ENCODE measurements at places on chromosomes 2 and 18.
A peak's percentile ranks its signal among the peaks of the same experiment; 100 is the strongest.

DNA sequence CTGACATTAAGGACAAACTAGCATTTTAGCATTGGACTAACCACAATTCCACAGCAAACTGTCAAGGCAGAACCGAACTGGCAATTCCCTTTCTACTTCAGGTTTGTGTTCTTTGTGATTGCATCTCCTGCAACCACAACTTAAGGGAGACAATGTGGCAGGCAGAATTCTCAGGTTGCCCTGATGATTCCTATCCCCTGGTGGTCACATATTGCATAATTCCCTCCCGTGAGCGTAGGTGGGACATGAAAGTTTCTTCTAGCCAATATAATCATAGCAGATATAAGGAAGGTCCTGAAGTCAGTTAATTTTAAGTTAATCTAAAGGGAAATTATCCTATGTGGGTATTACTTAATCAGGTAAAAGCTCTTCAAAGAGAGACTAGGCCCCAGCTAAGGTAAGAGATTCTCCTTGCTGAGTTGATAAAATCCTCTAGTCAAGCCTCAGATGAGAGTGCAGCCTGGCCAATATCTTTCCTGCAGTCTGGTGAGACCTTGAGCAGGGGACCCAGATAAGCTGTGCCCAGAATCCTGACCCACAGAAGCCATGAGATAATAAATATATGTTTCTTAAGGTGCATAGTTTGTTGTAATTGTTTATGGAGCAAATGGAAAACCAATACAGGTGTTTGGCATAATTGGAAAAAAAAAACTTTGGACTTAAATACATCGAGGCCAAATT, 45.9 kb upstream of the TNP1 start:
- DNase-seq = no peak

- no peak for DNase-seq
Measured at GRCh38 chr2:107305966-107306365, 420.0 kb upstream of the ST6GAL2 start.

DNA sequence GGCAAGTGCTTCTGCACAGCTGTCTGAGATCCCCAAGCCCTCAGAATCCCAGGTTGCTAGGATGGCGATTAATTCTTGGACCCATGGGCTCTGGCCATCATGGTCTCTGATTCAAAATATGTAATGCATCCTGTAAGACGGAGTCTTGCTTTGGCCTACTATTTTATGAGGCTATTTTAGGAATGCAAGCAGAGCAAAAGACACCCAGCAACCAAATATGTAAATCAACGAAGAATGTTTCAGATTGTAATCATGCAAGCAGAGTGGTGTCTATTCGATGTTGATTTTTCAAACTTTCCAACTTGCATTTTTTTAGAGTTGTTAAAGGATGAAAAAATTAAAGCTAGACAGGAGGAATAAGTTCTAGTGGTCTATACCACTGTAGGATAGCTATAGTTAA, 154.8 kb downstream of the COL6A3 start:
- DNase-seq = no peak

DNA sequence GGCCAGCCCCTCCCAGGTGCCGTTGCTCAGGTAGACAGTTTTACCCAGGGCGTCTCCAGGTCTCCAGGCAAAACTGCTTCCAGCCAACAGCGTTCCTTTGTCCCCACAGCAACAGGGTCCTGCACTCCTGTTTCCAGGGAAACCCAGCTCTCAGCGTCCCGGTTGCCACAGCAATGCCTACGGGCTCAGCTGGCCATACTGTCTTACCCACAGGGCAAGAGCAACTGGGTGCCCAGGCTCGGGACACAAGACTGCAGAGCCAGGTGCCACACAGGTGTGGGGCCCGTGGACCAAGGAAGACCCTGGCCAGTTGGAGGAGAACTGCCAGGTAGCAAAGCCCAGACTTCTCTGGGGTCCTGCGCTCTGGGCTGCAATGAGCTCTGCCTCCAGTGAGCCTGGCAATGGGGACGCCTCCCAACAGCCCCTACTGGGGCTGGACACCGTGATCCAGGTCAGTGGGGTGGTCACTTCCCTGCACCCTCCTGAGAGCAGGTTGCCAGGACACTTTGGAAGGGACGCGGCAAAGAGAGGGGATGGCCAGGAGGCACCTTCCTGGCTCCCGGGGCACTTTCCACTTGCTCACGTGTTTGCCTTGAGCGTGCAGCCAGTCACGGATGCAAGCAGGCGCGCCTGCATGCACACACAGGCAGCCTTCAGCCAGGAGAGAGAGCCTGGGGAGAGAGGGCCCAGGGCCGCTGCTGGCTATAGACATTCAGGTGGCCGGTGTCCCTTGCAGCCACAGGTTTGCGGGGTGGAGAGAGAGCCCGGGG, at the start of gene CROCC2:
Gene CROCC2 (plus strand): TSS at position 196 of the 770 bp plus-strand sequence. CDS start 178 bp downstream, at position 374.
- no peak for DNase-seq

- DNase-seq = peak; percentile 29
Measured at GRCh38 chr2:100606726-100607343, 44.0 kb downstream of the PDCL3 start.

DNA sequence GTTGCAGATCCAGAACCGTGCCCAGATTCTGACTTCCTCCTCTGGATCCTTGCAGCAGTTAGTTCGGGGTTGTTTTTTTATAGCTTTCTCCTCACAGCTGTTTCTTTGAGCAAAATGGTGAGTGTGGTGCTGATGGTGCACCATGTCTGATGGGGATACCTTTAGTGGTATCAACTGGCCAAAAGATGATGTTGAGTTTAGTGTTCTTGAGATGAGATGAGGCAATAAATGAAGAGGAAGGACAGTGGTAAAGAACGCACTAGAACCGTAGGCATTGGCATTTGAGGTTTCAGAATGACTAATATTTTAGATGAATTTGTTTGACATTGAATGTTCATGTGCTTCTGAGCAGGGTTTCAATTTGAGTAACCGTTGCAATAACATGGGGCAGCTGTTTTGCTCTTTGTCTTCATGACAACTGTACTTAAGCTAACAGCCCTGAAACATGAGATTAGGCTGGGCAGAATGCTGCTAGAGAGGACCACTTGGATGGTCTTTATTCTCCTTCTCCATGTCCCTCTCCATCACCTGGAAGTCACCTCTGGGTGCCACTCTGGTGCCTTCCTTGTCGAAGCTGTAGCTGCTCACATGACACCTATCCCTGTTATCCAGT, 3.9 kb downstream of the CTLA4 start:
- no peak for DNase-seq

DNA sequence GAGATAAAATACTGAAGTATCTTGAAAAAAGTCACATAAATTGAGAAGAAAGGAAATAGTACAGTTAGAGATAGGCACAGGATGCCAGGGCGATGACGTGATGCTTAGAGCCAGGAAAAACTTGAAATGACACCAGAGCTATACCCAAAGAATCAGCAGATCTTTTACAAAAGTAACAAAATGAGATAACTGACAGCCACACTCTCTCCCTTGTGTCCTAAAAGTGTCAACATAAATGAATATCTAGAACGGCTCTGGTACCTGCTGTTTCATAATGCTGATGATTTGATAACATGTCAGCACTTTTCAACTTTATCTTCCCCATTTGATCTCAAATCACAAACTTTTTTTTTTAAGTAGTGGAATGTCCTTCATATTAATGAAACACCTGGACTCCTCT, 45.6 kb upstream of the ZC3H15 start:
- no peak for DNase-seq

DNA sequence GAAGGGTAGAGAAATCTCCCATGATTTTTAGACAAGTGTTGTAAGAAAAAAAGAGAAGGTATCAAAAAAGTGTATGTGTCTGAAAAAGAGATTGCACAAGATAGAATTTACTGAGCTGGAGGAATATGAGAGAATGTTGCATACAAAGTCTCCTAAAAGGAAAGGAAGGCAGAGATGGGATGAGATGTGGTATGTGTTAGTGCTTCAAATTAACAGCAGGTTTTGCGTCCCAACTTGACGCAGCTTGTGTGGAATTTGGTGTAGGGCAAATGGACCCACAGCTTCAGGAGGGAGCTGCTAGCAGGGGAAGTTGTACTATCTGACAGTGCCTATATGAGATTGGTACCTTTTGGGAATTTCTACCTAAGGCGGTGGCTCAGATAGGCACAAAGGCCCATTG, 9.0 kb upstream of the RASGRP3 start:
- DNase-seq = no peak

DNA sequence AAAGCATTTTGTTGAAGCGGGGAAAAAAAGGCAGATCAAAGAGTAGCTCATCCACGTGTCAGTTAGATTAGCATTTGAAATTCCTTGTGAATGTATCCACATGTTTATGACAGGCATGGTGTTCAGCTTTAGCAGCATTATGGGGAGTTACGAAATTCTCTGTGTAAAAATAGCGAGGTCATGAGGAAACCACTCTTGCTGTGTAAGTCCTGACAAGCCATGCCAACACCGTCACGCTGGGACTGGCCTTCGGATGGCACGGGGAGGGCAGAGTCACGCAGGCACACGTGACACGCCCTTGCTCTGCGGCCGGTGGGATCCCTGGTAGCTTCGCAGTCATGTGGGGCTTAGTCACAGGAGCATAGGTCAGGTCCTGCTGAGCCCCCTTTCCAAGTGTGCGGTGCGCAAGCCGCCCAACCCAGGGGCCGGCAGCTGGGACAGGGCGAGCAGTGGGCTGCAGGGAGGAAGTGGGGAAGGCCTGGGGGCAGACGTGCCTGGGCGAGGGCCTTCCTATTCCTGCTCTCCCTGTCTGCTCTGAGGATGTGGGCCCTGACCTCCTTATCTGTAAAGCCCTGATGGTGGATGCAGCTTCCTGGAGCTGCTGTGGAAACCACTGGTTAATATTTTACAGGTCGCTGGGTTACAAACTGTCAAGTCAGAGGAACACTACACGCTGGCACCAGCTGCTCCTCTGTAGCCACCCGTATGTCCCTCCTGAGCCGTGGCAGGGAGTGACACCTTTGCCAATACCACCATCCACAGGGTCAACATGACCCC, 18.0 kb downstream of the MBP start:
- no peak for DNase-seq

- no peak for DNase-seq
Measured at GRCh38 chr2:43402002-43402401, 175.6 kb upstream of the ZFP36L2 start.

DNA sequence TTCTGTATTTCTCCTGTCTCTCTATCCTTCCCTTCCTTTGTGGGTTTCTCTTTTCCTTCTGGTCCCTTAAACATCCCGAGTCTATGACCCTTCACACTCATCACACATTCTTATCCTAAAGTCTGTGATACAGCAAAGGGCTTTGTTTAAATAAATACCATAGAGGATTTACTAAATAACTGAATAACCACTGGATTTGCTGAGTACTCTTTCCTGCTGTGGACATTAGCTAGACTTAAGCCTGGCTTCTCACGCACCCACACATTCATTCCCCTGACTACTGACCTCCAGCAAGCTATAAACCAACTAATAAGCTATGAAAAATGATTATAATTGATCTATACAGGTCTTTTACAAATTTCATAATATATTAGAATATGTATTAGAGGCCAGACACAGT, 76.6 kb downstream of the COL4A3 start:
- DNase-seq = no peak

Measured in NCI-H446 (cell line).